ENCODE measurements at places on chromosomes 11 and 22.
A peak's percentile ranks its signal among the peaks of the same experiment; 100 is the strongest.

- no peak for DNase-seq
Observed at GRCh38 chr22:46360891-46361290, 25.4 kb downstream of the TRMU start.

GRCh38 chr22:21865041-21865440, 2.4 kb downstream of the MAPK1 start:
- no peak for DNase-seq

DNA sequence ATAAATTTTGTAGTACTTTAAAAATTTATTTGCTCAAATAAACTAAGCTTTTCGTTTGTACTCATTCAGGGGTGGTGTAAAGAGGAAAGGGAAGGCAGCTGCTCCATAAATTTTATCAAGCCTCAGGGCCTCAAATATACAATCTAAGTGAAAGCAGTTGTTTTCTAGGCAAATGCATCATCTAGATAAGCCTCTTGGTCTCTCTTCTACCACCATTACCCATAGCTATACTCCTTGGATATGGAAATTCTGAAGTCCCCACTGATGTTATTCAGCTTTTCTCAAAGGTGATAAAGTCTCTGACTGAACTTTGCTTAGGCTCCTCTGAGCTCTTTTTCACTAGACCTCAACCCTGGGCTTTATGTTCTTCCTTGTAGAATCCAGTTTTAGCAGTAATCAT, 1313.1 kb downstream of the JRKL start:
- DNase-seq, result no peak

DNA sequence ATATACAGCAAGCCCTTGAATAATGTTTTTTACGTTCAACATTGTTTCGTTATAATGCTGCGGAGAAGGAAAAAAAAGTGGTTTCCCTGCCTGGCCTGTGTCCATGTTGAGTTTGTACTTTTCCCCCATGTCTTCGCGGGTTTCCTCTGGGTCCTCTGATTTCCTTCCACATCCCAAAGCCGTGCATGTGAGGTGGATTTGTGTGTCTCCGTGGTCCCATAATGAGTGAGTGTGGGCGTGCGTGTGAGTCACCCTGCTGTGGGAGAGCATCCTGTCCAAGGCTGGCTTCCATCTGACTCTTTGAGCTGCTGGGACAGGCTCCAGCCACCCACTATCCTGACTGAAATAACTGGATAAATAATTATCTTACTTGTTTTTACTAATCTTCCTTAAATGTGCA, 29.6 kb upstream of the SNX19 start:
- DNase-seq, result no peak

DNA sequence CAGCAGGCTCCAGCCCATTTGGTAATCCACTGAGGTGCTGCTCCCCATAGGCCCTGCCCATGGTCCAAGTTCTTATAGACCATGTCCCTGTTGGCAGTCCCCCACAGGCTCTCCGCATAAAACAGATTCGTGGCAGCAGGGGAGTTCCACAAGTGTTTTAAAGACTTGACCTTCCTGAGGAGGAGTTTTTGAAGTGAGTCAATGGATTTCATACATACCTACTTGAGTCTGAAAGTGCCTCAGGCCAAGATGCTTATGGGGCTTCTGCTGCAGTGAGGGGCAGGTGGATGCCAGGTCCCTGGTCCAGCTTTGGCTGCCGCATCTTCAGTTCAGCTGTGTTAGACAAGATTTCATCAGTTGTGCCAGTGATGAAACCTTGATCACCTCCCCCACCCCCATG, 43.3 kb downstream of the CABIN1 start:
- no peak for DNase-seq

DNA sequence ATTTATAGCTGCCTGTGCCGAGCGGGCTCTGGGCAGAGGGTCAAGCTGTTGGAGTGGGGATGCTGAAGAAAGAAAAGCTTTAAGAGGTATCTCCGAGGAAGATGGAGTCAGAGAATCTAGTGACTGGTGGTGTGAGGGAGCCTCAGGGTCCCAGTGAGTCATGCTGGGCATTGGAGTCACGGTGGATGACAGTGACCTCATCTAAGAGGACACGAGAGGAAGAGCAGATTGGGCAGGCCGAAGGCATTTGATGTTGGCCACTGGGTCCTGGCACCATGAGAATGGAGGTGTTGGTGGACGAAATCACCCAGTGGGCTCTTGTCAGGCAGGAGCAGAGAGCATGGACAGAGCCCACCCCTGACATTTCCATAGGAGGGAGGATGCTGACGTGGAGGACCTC, 68.4 kb downstream of the TBC1D22A start:
- no peak for DNase-seq

DNA sequence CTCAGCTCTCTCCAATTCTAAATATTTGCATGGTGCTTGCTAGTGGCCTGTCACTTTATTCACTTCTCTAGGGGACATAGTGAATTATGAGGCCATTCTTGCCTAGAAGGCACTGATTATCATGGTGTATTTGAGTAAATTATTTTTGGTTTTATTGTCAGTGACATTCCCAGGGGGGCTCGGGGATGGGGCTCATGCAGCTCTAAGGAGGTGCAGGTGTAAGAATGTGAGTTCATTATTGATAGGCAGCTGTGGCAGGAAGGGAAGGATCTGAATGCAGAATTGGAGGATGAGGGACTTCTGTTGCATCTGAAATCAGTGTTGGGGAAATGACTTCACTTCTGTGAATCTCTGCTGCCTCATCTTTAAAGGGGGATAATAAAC, 53.7 kb upstream of the OR4B1 start:
- DNase-seq, result no peak

DNA sequence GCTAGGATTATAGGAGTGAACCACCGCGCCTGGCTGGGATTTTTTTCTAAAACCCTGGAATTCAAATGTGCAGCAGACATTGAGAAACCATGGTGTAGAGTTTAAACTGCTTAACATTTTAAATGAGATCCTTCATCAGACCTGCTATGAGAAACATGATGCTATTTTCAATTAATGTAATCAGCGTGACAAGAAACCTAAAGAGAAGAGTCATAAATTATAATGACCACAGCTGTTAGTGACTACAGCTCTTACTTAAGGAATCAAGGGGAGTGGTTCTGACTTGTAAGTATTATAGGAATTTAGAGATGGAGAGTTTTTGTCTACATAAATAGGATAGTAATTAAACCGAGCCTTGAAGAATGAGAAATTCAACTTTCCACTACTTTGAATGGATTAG, 170.6 kb downstream of the BARX2 start:
- no peak for DNase-seq

DNA sequence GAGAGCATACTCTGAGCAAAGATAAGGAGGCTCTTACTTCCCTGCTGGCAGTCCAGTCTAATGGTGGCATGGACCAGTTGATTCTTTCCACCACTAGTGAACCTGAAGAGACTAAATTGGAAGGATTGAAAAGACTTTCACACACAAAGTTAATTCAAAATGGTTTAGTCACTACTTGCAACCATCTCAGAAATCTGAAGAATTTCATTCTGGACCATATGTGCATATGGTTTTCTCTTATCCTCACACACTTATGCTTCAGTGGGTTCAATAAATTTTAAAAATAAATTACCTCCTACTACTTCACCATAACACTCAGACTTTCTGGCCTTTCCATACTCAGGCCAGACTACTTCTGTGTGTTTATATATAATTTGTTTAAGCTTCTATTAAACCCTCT, 44.7 kb downstream of the CADM1 start:
- DNase-seq, result no peak

- no peak for DNase-seq
Observed at GRCh38 chr22:20058989-20059770, 20.9 kb upstream of the DGCR8 start.

GRCh38 chr11:15057329-15057728, 16.1 kb upstream of the CALCB start:
- no peak for DNase-seq

DNA sequence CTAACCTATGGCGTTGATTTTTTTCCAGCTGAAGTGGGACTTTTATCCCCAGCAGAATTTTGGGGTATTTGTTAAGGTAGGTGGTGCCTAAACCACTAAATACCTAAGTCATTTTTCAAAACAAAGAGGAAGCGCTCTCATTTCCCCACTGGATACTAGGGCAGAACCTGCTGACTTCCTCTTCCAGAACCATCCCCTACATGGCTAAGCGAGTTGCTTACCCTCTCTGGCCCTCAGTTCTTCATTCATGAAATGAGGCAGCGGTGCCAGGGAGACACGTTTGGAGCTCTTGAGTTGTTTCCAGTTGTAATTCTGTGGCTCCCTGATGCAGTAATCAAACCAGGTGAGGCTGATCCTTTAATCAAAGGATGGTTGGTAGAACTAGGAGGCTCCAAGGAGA, 10.0 kb upstream of the MTMR3 start:
- DNase-seq, result no peak

- DNase-seq, result no peak
Observed at GRCh38 chr11:15764326-15764725, 592.0 kb downstream of the SOX6 start.

GRCh38 chr11:8713760-8714454, 31.3 kb downstream of the RPL27A start:
- DNase-seq, result no peak

- DNase-seq, result no peak
Observed at GRCh38 chr11:113105592-113105991, 144.4 kb downstream of the NCAM1 start.

- no peak for DNase-seq
Observed at GRCh38 chr11:128231845-128232410, 355.4 kb downstream of the ETS1 start.

- DNase-seq, result no peak
Observed at GRCh38 chr22:35590634-35591295, 26.4 kb downstream of the MB start.

- DNase-seq, result peak; percentile 16
Observed at GRCh38 chr11:86818462-86819192, 18.3 kb downstream of the PRSS23 start.

DNA sequence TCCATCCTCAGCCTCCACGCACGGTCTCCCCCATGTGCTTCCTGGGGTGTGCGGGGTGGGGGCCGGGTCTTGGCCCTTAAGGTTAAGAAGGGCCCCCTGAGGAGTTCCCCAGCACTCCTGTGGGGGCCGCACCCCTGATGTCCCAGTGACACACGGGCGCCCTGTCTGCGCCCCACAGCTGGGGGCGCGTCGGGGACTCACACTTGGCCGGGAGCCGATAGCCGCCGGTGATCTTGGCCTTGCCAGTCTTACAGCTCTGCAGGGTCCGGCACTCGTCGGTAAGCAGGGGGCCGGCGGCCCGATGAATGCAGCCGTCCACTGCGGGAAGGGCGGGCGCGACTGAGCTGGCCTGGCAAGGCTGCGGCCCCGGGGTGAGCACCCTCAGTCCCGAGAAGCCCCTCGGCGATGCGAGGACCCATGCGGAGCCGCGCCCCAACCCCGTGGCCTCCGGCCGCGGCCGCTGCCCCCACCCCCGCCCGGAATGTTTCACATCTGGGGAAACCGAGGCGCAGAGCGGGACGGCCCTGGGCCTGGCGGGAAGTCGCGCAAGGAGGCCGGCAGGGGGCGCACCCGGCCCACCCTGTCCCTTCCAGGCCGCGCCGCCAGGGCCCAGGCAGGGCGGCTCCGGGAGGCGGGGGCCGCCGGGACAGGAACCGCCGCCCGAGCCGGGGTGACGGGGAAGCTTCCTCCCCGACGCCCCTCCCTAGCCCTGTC, 13.9 kb downstream of the OTUB1 start:
- peak; percentile 92 for DNase-seq

DNA sequence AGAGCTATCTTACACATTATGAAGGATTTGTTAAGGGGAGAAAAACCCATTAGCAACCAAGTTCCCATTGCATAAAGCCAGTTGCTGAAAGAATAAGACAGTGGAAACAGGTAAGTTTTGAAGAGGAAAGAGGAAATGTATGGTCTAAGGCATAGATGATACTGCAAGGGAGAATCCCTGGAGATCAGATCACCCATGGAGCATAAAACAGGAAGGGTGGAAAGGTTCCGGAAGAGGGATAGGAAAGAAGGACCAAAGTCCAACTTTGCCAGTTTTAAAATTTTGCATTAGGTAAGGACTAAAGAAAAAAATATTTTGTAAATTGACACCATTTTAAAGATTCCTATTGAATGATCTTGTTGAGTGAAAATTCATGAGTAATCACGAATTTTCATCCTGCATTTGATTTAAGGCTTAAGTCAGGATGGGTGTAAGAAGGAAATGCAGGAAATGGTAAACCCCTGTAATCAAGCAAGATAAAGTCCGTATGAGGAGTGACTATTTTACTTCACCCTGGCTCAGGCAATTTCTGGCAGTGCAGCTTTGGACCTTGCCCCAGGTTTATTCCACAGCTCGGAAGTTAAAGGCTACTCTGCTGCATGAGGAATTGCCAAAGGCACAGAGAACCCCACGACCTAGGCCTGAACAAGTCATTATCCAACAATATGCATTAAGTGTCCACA, 70.9 kb downstream of the CCDC34 start:
- DNase-seq, result no peak

DNA sequence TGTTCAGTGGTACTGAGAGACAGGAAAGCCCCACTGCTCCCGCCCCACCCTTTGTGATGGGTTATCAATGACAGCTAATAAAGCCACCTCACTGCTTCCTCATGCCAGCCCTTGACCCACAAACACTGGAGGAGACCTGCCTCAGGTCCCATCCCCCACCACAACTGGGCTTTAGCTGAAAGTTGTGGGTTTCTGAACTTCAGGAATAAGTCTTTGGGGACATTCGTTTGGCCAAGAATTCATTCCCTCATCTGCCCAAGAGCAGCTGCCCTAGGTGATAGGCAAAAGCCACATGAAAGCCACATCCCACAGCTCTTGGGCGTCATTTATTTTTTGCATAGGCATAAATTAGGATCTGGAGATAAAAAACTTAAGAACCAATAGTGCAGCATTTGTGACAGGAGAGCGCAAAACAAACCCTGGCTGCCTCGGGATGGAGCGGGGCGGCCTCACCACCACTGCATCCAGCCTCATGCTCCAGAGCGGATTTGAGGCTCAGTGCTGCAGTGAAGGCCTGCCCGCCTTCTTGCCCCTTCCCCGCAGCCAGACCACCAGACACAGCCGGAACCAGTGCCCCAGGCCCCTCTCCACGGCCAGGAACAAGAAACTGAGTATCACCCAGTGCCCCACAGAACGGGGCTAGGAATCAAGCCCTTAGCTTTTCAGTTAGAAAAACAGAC, 21.2 kb downstream of the SUN2 start:
- DNase-seq, result no peak

GRCh38 chr22:38613588-38613987, 42.6 kb downstream of the FAM227A start:
- DNase-seq, result no peak

DNA sequence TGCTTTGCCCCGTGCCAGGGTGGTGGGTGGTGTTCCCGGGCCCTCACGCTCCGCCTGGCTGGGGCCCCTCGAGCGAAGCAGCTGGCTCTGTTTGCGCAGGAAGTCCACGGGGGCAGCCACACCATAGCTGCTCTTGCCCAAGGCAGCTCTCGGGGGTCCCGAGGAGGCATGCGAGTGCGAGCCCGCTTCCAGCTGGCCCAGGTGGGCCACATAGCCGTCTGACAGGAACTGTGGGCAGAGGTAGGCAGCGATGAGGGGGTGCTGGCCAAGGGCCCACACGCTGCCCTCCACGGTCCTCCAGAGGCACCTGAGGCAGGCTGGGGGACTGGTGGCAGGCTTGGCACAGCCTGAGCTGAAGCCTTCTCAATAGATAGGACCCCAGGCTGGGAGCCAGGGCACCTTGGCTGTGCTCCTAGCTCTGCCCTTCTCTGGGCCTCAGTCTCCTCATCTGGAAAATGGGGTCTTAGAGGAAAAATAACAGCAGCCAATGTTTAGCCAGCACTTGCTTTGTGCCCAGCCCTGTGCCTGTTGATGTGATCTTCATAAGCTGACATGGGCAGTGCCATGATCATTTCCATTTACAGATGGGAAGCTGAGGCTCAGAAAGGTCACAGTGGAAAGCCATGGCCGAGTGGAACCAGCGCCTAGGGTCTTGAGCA, 9.4 kb downstream of the AIP start:
- no peak for DNase-seq

GRCh38 chr11:43931717-43932039, 10.8 kb upstream of the C11orf96 start:
- no peak for DNase-seq

- no peak for DNase-seq
Observed at GRCh38 chr22:22710719-22711531, 66.5 kb downstream of the GGTLC2 start.
